ENCODE measurements at places on chromosomes 13 and 19.

- DNase-seq, result no peak
Observed at GRCh38 chr13:21709697-21710096, 38.8 kb downstream of the FGF9 start.

- DNase-seq, result no peak
Observed at GRCh38 chr19:11948646-11949045, 16.2 kb upstream of the ZNF763 start.

DNA sequence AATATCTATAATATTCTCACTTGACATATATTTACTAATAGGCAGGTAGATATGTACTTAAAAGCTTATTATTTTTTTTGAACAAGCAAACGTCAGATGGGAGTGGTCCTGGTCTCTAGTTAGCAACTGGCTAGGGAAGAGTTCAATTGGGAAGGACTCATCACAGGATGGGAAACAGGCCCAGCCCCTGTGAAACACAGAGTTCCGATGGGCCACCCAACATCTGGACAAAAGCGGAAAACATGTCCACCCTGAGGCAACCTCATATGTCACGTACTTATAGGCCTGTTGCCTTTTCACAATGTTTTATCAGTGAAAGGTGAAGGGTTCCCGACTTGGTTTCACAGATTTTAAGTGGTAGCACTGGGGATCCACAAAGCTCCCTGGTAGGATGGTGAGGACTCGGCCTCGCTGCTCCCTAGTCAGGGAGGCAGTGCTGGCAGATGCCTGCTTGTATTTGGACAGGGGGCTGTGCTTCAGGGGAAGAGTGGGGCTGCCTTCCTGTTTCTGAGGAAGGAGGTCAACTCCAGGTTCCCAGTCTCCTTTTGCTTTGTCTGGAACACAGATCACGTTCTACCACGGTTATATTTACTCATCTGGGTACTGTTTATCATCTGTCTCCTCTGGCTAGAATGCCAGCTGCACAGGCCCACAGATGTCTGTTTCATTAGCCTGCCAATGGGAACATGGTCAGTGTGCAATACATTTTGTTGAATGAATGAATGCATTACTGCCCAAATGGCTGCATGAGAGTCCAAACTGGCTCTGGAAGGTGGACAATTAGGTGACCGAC is 49.4 kb upstream of the SLC15A1 start:
- no peak for DNase-seq

DNA sequence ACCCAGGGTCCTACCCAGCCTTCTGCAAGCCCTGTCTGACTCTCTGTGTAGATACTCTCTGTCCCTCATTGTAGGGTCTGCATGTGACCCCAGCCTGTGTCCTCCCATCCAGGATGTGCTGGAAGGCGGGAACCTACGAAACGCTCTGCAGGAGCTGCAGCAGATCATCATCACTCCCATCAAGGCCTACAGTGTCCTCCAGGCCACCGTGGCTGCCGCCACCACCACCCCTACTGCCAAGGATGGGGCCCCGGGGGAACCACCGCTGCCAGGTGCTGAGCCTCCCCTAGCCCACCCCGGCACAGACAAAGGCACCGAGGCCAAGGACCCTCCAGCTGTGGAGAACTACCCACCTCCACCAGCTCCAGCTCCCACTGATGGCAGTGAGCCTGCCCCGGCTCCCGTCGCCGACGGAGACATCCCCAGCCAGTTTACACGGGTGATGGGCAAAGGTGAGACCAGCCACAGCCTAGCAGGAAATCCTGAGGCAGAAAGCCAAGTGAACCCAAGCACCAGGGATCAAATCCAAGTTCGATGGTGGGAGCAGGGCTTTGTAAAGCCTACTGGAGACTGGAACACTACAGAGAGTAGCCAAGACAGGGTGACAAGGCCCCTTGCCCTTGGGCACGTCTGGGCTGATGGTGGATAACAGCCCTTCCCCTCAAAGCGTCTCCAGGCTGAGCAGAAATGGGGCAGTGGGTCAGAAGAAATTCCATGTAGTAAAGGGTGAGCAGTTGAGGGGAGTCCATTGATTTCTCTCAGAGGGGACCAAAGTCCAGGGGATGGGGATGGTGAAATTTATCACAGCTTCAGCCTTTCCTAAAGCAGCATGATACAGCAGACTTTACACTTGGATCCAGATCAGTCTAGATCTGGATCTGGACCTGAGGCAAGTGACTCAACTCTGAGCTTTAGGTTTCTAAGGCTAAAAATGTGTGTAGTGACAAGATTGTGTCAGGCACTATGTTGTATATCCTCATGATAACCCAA is 13.2 kb downstream of the PAF1 start:
- DNase-seq, result no peak

DNA sequence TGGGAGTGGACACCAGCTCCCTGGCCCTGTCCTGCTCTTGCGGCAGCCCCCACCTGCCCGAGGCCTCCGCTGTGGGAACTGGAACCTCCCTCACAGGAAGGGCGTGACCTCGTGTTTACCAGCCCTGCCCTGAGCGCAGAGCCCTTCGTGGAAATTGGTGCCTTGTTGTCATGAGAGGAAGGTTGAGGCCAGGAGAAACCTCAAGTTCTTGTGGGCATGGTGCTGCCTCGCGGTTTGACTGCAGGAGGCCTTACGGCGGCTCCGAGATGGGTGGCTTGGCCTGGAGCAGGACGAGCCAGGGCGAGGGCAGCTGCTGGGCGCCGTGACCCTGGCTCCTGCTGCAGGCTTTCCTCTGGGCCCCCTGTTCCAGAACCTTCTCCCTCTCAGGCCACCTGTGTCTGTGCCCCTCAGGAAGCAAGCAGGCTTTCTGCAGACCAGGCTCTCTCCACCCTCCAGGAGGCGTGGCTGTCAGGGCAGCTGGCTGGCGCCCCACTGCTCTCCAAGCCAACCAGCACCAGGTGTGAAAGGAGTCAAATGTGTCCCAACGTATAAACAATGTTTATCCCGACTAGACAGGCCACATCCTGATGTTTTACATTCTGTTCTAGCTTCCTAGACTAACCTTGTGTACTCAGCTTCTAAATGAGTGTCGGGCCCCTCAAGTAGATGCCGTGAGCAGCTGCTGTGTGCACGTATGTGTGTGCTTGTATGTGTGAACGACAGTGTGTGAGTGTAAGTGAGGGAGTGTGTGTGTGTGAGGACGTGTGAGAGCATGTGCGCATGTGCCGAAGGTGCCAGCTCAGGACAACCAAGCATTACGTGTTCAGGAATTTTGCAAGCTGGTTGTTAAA is 10.4 kb upstream of the RASA3 start:
- peak; percentile 97 for DNase-seq

DNA sequence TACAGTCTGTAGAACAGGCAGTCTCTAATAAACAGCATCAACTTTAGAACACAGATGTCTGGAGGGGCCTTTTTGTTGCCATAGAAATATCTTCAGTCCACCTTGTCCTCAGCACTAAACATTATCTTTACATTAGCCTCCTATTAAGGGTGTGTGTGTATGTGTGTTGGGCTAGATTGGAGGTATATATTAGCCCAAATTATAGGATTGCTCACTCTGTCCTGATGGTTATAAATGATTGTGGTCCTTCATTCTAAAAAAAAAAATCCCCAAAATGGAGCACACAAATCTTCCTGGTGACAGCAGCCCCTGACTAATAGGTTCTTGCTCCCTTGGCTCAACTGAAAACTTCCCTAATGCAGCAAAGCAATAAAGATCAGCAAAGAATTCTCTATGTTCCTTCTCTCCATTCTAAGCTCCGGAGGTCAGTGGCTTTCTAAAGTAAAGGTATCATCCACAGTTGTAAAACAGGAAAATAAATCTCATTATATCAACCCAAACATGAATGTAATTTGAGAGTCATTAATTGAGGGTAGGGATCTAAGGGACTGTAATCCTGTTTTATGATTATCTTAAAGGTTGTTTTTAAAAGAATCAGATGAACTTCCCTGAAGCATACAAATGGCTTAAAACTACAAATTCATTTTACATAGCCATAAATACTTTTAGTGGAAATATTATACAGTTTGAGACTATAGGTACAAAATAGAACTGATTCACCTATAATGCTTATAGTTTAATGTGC is 232.7 kb downstream of the KLF12 start:
- DNase-seq, result no peak

All from T-helper 1 cell (primary cell).